BE2C (cell line): ENCODE measurements at places on chromosomes 12 and 14.

- no peak for DNase-seq
Observed at GRCh38 chr14:66231820-66232219, 254.4 kb upstream of the CCDC196 start.

- no peak for DNase-seq
Observed at GRCh38 chr12:122874081-122874480, 21.8 kb downstream of the VPS37B start.

DNA sequence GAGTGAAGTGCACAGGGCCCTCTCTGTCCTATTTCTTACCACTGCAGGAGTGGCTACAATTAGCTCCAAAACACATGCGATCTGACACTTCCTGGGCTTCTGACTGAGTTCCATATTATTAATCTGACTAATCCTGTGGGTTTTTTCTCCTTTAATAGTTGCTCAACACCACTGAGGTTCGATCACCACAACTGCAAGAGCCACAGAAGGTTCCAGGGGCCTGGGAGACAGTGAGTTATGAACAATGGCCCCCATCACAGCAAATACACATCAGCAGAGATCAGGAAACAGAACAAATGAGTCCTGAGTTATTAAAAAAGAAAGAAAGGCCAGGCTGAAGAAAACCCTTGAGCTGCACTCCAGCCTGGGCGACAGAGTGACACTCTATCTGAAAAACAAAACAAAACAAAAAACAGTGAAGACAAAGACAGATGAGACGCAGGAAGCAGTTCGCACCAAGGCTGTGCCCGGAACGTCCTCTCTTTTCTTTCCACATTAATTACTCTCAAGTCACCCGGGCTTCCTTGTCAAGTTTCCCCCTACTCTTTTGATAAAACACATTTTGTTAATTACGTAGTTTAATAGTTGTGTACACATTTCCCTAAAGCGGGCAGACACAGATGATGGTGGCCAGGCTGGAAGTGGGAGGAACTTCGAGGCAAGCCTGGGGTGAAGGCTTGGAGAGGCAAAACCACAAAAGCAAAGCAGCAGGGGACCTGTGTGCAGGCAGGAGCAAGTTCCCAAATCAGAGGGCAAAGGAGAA lies 42.7 kb downstream of the CDC42BPB start:
- DNase-seq: no peak

- DNase-seq: peak; percentile 87
Observed at GRCh38 chr14:69037790-69038454, 58.8 kb upstream of the ACTN1 start.

DNA sequence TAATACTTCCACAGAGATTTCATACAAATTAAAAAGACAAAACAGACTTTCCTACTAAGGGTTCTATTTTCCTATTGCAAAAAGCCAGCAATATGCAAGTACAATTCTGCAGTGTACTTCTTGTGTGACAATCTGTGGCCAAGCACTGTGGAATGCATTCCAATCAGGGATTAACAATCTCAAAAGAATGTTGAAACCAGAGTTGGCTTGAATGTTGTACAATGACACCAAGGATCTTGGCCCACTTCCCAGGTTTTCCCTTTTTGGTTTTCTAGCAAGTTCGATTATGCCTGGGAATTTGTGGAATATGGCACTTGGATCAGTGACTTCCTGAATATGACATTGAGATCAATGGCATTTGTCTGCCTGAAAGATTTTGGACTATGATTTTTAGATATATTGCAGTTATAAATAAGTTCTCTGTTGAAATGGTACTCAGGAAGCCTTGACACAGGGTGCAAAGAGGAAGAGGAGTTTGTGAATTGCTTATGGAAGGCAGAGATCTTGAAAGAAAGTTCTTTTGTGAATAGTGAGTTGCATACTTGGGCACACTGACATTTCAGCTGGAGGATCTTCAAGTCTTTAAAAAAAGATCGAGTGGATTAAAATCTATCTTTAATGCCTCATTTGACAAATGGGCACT lies 81.4 kb upstream of the FERMT2 start:
- no peak for DNase-seq

DNA sequence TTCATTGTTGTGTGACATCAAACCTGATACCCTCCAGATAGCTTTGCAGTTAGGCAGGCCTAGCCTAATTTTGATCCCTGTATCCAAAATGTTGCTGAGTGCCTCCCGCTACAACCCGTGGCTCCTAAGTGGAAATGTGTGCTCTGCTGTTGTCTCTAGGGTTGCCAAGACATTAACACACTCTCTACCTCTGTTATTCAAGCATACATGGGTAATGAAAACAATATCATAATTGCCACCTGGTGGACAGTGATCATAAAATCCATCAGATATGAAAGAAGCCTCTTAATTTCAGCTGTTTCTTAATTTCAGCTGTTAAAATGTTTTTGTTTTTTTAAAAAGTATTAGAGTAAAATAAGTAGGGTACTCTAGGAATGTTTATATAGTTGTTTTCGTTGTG lies 93.5 kb downstream of the PLEKHA5 start:
- no peak for DNase-seq
